ENCODE measurements at places on chromosomes 11 and 22. TPM values are rescaled to one million over a fixed set of nuclear protein-coding genes. Genes with fewer than 3 reads are reported as not detected.

GRCh38 chr11:48106166-48106565 lies 110.4 kb upstream of the OR4B1 start:
- DNase-seq: no peak

- no peak for DNase-seq
Measured at GRCh38 chr22:22681221-22681739, 36.9 kb downstream of the GGTLC2 start.

GRCh38 chr11:1377231-1377780 lies 12.4 kb upstream of the BRSK2 start:
- DNase-seq: no peak

The TSPAN32 gene
- 158 TPM for total RNA-seq

The TMEM184B gene
- 26.8 TPM for total RNA-seq

GRCh38 chr11:30919389-30920152 lies 333.4 kb upstream of the MPPED2 start:
- DNase-seq: no peak

- DNase-seq: no peak
Measured at GRCh38 chr11:1948389-1948788, 1.3 kb downstream of the MRPL23 start.

The NEFH gene
- 0.31 TPM for total RNA-seq

GRCh38 chr11:102488208-102488607 lies 35.6 kb upstream of the TMEM123 start:
- DNase-seq: no peak

- no peak for DNase-seq
Measured at GRCh38 chr11:67390947-67391303, 861 bp upstream of the RAD9A start.

The NOX4 gene
- not detected for total RNA-seq

DNA sequence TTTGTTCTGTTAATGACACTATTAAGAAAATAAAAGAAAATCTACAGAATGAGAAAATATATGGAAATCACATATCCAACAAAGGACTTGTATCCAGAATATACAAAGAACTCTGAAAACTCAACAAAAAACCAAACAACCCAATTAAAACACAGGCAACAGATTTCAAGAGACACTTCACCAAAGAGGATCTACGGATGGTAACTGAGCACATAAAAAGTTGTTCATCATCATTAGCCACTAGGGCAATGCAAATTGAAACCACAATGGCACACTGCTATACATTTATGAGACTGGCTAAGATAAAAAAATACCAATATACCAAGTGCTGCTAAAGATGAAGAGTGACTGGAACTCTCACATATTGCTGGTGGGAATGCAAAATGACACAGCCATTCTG lies 34.5 kb upstream of the SLC25A1 start:
- no peak for DNase-seq

DNA sequence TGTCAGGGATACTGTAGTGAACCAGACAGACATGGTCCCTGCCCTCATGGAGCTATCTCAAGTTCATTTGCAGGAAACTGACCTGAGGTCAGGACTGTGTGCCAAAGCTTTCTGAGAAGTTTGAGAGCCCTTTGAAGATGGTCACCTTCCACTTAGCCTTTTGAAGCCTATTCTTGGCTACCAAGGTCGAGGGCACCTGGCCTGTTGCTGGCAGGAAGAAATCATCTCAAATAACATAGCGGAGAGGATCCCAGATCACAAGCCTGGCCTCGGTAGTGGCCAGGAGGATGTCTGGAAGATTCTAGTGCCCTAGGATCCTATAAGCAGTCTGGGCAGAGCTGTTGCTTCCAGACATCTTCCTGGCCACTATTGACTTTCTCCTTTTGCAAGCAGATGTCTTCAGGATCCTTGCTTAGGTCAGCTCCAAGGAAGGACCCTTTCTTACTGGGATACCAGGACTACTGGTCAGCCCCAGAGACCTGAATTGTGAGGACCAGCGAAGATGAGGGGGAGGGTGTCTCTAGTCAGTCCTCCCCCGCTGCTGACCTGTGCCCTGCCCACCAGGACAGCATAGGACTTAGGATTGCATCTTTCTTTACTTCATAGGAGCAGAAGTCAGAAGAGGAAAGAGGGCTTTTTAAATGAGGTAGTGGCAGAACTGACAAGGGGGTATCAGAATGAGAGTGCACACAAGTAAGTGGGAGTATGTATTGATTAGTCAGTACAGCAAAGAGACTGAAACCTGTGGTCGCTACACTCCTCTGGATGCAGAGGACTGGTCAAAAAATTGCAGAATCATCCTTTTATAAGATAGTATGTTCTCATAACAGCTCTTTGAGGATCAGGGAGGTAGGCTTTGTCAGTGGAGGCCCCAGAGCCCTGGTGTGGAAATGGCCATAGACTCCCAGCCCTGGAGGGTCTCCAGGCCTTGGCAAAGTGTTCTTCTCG lies 94.8 kb downstream of the TEAD1 start:
- DNase-seq: no peak

The PRAME gene
- total RNA-seq: not detected

GRCh38 chr11:1970956-1971355 lies 23.8 kb downstream of the MRPL23 start:
- DNase-seq: no peak

DNA sequence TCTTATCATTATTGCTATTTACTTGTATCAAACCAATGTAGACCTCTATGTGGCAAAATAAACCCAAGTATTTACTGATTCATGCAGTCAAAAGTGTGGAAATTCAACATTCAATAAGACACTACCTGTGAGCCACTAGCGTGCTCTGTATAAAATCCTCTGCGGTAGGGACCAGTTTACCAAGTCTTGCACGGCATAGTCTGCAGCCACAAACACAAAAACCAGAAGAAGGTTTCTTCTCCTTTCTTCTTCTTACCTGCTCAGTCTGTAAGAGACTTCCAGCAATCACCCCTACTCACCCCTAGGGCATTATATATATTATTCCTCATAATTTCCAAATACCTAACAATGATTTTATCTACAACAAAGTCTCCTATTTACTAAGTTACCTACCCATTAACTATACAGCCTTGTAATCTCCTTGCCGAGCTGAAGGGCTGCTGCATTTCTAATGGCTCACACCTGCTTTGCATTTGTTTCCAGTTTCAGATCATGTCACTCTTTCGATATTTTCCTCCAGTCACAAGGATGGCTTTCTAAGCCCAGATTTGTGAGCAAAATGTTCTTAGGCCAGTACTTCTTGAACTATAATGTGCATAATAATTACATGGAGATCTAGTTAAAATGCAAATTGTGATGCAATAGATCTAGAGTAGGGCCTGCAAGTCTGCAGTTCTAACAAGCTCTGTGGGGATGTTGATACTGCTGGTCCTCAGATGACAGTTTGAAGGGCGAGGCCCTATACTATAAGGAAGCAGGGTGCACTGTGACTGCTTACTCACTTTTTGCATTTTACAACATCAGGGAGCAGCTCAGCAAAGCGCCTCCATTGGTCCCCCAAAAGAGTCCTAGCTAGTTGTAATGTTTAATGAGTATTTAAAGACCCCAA lies 191.9 kb upstream of the DDI1 start:
- DNase-seq: no peak

DNA sequence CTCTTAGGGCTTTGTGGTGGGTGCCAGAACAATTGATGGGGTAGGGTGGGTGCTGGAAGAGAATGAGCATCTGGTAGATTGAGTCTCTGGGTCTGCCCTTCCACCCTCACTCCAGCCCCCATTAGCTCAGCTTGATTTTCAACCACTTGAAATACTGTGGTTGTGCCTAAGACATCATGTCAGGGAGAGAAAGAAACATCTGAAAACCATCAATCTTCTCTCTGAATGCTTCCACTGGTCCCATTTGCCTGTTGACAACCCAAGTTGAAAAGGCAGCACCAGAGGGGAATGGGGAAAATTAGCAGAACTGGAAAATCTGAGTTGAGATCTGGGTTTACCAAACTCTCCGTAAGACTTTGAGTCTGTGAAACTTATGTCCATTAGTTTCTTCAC lies 26.1 kb downstream of the CD44 start:
- no peak for DNase-seq

GRCh38 chr11:10751581-10751940 lies 515 bp downstream of the CTR9 start:
- peak; percentile 5 for DNase-seq

DNA sequence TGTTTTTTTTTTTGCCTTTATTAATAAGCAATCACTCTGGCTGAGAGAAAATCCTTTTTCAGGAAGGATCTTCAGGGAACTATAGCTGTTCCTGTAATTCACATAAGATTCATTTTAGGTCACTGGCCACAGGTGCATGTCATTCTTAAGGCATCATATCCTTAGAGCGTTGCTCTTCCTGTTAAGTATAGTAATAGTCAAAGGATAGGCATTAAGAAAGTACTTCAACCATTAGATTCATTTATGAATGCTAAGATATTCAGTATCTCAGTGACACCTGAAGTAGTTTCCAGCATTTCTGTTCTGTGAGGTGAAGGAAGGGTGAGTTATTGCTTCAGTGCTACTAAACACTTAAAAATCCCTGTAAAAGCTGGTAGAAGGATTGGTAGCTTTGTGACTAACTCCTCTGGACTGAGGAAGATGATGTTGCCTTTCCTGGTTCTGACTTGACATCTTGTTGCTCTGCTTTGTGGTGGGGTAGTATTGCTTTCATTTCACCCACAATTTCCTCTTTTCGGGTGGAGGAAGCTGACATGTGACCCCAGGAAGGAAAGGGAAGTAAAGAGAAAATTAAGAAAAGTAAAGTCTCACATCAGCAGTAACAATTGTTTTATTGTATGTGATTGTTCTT lies 34.7 kb downstream of the RNF169 start:
- DNase-seq: peak; percentile 21

DNA sequence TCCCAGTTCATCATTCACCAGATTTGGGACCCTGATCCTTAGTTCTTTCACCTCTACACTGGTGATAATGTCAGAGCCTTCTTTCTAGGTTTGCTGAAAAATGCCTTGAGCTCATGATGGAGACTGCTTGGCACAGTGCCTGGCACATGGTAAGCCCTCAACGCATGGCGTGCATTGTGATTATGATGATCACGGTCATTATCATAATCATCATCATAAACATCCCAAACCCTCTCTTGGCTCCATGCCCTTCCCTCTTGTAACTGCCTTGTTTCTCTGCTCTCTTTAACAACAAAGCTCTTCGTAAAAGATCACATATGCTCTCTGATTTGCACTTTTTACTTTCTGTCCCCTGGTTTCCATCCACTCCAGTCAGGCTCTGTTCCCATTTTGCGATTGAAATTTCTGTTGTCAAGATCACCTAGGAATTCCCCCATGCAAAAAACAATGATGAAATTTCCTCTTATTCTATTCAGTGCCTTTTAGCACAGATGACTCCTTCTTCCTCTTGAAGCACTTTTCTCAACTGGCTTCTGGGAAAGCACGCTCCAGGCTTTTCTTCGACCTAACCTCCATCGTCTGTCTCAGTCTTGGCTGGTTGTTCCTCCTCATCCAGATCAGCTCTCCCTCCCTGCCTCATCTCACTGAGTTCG lies 479.1 kb downstream of the OPCML start:
- no peak for DNase-seq

The RPUSD4 gene
- 47.9 TPM for total RNA-seq

DNA sequence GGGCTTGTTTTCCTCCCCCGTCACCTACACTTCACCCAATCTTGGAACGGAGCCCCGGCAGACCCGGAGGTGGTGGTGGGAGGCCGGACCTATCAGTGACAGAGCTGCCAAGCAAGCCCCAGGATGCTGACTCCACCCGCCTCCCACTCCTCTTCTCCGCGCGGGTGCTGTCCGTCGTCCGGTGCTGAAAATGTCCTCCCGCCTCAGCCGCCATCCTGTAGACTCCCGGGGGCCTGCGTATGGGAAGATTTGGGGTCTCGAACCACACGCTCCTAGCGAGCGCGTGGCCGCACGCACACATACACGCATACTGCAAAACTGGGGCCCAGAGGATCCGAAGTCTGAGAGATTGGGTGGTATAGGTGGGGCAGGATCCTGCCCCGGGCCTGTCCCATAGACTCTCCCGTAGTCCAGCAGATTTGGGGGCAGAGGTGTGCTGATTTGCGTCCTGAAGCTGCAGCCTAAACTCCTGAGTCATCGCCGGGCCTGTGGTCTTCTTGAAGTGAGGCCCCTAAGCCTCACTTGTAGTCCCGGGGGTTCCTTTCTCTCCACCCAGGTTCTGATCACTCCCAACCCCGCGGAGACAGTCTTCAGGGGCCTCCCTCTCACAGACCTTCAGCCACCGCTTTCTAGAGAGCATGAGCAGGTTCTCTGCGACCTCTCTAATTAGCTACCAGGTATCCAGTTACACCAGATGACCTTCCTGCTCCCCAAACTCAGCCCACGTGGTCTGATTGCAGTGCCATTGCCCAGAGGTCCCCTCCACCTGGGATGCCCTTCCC lies 796 bp upstream of the YIF1A start:
- DNase-seq: peak; percentile 90

- peak; percentile 45 for DNase-seq
Measured at GRCh38 chr22:44449683-44450425, 48.2 kb downstream of the RTL6 start.

DNA sequence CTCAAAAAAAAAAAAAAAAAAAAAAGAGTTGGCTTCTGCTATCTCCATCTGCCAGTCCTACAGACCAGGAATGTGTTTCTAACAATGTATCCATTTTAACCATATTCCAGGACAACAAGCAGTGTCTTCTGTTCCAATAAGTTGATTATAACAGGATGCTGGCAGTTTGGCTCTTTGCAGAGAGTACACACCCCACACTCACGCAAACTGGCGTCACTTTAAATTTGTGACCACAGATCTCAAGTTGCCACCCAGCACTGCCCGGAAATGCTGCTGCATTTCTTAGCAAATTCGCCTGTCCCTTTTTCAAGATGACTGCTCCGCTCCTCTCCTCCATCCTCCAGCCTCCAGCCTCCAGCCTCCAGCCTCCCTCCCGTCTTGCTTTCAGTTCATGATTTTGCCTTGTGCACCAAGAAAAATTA lies 44.3 kb downstream of the SCGB1A1 start:
- DNase-seq: no peak

GRCh38 chr22:44093791-44094190 lies 69.7 kb downstream of the PARVB start:
- DNase-seq: no peak

GRCh38 chr11:126638648-126639047 lies 283.2 kb downstream of the ST3GAL4 start:
- DNase-seq: no peak

The SMIM35 gene
- 0.91 TPM for total RNA-seq

DNA sequence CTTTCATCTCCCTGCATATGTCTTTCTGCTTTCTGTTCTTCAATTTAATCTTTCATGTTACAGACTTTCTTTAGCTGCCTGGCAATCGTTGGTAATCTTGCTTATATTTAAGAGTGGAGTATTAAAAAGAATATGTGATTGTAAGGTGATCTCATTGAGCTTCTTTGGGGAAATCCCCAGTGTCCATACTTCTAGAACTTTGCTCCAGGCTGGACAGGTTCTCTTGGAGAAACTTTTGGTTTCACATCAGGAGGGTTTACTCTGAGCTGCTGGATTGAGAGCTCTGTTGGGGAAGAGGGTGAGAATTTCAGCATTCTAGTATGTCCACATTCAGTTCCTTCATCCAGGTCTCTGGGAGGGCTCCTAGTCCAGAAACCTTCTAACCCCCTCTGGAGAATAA lies 16.1 kb downstream of the LRRC75B start:
- no peak for DNase-seq

Measured in naive thymus-derived CD8-positive, alpha-beta T cell (primary cell).